NCI-H446 (cell line): ENCODE measurements at places on chromosomes 16 and 17.

GRCh38 chr17:7650509-7651096, at the start of gene ATP1B2:
Gene ATP1B2 (plus strand): TSS chr17:7650926. CDS start chr17:7651519, 593 bp downstream.
- peak; percentile 26 for DNase-seq

DNA sequence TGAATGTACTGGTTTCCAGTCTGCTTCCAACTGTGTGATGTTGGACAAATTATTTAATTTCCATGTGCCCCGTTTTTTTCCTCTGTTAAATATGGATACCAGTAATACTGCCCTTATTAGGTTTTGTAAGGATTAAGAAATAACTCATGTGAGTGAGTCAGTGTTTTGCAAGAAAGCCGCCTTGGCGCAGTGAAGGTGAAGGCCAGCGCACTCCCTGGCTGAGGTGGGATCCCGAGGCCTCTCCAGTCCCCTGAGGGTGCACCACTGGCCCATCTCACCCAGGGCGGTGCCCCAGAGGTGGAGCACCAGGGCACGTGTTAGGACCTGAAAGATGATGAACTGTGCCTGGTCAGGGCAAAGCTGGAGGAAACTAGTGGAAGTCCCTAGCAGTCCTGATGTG, 43.5 kb downstream of the PHKB start:
- DNase-seq, result no peak

GRCh38 chr16:24013054-24013636, 177.4 kb downstream of the PRKCB start:
- DNase-seq, result no peak

DNA sequence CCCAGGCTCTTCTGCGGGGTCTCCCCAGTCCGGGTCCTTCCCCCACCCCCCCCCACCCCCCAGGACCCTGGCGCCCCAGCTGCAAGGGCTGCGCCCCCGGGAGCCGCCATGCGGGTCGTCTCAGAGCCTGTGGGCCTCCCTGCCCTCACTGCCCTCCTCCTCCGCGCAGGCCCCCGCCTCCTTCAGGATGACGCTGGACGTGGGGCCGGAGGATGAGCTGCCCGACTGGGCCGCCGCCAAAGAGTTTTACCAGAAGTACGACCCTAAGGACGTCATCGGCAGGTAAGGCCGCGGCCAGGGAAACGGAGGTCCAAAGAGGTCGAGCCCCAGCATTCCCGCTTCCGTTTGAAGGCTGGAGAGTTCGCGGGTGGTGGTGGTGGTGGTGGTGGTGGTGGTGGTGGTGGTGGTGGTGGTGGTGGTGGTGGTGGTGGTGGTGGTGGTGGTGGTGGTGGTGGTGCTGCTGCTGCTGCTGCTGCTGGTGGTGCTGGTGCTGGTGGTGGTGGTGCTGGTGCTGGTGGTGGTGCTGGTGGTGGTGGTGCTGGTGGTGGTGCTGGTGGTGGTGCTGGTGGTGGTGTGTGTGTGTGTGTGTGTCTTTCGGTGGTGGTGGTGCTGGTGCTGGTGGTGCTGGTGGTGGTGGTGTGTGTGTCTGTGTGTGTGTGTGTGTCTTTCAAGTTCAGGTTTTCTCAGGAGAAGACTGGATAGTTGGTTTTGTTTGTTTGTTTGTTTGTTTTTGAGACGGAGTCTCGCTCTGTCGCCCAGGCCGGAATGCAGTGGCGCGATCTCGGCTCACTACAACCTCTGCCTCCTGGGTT, 615 bp downstream of the PHKG2 start:
- DNase-seq, result no peak
